ENCODE measurements at places on chromosomes 1 and 21.

- DNase-seq = no peak
These were observed 148.7 kb downstream of the ZNF326 start for GRCh38 chr1:90143591-90143990.

- no peak for DNase-seq
These were observed 14.8 kb upstream of the FAM163A start for GRCh38 chr1:179728271-179728670.

GRCh38 chr1:212007178-212007577 lies 28.2 kb downstream of the INTS7 start:
- DNase-seq = no peak

- no peak for DNase-seq
These were observed 62.3 kb downstream of the GFI1 start for GRCh38 chr1:92424381-92424780.

GRCh38 chr21:38842079-38842478 lies 36.4 kb downstream of the ETS2 start:
- DNase-seq = no peak

- no peak for DNase-seq
These were observed 5.4 kb upstream of the TDRD5 start for GRCh38 chr1:179586107-179586823.

DNA sequence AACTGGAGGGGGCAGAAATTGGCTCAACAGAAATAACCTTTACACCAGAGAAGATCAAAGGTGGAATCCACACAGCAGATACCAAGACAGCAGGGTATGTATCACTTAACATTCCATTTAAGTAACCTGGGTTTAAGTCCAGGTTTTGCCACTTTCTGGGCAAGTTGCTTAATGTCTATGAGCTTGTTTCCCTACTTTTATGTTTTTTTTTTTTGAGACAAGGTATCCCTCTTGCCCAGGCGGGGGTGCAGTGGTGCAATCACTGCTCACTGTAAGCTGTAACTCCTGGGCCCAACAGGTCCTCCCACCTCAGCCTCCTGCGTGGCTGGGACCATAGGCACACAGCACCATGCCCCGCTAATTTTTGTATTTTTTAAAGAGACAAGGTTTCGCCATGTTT lies 2.2 kb downstream of the RTCA start:
- DNase-seq = no peak

- no peak for DNase-seq
These were observed 106.8 kb downstream of the AK5 start for GRCh38 chr1:77388661-77389060.

DNA sequence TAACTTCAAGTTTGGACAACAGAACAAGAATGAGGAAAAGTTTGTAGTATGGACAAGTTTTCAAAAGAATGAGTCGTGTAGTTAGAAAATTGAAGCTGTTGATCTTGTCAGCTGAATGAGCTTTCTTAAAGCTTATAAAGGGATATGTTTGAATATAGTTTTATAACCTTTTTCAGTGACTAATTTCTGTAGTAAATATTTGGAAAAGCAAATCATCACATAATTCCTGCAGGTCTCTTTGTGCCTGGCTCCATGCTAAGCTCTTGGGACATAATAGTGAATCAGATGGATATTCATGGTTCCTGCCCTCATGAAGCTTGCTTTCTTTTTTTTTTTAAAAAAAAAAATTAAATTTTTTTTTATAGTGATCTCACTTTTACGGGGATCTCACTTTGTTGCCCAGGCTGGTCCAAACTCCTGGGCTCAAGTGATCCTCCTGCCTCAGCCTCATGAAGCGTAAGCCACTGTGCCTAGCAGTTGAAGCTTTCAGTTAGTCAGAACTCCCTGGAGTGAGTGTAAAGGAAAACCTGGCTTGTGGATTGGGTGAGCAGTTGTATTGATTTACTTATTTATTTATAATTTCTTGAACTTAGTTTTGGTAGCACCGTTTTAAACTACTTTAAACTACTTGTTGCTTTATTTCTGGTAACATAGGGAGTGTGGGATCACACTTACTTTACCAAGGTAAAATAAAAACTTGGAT lies 15.5 kb downstream of the DYRK1A start:
- DNase-seq = no peak

DNA sequence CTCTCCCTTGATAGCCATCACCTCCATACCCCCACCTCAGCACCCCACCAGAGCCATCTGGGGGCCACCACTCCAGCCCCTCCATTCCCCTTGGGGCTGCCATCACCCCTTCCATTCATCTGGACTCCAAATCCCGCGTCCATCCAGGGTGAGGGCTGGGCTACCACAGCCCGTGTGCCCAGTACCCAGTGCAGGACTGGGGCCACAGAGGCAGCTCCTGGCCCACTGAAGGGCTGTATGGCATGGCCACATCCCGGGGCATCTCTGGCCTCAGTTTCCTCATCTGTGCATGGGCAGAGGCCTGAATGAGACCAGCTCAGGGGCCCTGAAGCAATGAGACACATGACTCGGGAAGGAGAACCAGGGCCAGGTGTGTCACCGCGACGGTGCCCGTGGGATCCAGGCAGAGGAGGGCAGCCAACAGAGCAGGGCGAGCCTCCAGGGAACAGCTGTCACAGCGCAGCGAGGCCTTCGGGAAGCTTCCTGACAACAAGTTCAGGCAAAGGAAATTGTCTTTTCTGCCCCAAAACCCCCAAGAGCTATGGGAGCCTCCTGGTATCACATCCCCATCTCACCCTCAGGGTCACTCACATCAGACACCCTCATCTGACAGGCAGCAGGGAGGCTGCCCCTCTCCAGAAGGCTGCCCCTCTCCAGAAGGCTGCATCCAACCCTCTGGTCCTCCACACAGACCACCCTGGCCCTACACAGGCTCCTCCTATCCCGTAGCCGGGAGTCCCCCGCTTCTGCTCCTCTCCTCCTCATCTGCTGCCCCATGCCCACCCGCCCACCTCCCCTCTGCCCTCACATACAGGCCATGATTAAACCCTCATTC lies 76.3 kb downstream of the MEGF6 start:
- DNase-seq = no peak

GRCh38 chr1:42152119-42152518 lies 1.1 kb upstream of the GUCA2B start:
- no peak for DNase-seq

GRCh38 chr1:30672661-30673060 lies 50.7 kb downstream of the MATN1 start:
- DNase-seq = no peak

GRCh38 chr21:42262831-42263231 lies 43.9 kb downstream of the ABCG1 start:
- DNase-seq = no peak

- DNase-seq = no peak
These were observed 62.8 kb downstream of the XCL2 start for GRCh38 chr1:168480997-168481396.

DNA sequence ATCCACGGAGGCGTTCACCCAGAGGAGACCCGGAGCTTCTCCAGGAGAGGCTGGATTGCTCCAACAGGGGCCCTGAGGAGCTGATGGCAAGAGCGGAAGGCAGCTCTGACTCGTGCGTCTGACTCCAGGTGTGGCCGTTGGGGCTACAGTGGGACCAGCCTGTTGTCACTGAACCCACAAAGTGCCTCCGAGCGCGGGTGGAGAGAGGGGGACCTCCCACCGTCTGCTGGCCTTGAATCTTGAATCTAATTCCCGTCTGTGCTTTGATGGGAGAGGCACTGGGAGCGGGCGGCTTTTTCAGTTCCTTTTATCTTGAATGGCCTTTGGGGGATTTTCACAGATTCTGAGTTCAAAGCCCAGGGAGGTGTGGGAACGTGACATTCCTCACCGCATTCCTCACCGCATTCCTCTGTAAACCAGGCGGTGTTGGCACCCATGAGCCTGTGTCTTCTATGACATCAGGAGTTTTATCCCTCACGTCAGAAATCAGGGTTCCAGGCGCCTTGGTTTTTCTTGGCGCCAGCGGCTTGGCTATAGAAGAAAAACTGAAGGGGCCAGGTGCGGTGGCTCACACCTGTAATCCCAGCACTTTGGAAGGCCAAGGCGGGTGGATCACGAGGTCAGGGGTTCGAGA lies 39.2 kb upstream of the COL18A1 start:
- DNase-seq = no peak

DNA sequence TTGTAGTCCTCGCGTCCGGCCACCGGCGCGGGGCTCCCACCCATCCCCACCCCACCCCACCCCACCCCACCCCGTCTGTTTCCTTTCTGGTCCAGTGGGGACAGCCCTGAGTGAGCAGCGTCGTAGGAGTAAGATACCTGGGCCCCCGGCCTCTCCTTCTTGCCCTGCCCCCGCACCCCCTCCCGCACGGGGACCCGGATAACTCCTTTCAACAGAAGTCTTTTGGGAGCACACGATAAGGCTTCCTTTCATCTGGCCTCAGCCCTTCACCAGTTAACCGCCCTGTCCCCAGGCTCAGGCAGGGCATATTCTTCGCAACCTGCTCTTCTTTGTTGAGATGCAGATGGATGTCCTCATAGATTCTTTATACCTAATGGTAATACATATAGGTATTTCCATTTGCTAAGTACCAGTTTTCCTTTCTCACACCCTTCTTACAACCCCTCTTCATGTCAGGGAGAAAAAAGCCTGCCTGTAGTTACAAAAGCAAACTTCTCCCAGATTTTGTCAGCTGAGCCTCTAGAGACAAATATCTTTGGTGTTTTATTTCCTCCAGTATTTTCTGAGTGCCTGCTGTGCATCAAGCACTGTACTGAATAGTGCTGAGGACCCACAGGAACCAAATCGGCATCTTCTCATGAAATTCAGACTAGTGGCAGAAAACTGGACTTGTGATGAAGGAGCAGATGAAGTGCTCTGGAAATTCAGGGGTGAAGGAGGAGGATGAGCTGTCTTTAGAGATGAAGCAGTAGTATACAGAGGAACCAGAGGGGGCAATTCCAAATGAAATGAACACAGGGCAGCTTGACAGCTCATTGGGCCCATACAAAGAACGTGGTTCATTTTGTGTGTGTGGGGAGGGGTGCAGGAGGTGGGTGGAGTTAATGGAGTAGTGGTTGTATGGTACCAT lies 33.6 kb downstream of the SLC2A1 start:
- no peak for DNase-seq

- DNase-seq = no peak
These were observed 131.6 kb upstream of the ETV3 start for GRCh38 chr1:157269656-157270375.

DNA sequence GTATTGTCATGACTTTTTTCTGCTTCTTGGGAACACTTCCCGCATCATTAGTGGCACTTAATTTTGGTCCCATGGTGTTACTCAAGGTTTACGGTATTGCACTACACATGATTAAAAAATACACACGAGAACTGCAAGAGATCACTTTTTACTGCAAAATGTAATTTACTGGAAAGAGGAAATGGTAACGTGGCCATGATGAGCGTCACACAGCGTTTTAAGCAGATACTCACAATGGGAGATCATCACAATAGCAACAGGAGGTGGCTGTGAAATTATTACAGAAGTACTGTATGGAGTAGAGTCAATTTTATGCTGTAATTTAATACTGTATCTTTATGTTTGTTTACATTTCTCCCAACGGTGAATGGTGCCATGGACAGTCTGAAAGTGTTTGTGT lies 1510.3 kb downstream of the AMY1C start:
- no peak for DNase-seq

GRCh38 chr1:88595355-88596002 lies 88.6 kb upstream of the PKN2 start:
- DNase-seq = no peak

GRCh38 chr1:42313970-42314369 lies 21.1 kb downstream of the FOXJ3 start:
- DNase-seq = no peak

GRCh38 chr1:11806307-11806936 lies 431 bp downstream of the CLCN6 start:
- DNase-seq = no peak

GRCh38 chr1:154856049-154856448 lies 14.0 kb downstream of the KCNN3 start:
- DNase-seq = no peak

- DNase-seq = no peak
These were observed 25.0 kb upstream of the SYDE2 start for GRCh38 chr1:85225624-85226380.

DNA sequence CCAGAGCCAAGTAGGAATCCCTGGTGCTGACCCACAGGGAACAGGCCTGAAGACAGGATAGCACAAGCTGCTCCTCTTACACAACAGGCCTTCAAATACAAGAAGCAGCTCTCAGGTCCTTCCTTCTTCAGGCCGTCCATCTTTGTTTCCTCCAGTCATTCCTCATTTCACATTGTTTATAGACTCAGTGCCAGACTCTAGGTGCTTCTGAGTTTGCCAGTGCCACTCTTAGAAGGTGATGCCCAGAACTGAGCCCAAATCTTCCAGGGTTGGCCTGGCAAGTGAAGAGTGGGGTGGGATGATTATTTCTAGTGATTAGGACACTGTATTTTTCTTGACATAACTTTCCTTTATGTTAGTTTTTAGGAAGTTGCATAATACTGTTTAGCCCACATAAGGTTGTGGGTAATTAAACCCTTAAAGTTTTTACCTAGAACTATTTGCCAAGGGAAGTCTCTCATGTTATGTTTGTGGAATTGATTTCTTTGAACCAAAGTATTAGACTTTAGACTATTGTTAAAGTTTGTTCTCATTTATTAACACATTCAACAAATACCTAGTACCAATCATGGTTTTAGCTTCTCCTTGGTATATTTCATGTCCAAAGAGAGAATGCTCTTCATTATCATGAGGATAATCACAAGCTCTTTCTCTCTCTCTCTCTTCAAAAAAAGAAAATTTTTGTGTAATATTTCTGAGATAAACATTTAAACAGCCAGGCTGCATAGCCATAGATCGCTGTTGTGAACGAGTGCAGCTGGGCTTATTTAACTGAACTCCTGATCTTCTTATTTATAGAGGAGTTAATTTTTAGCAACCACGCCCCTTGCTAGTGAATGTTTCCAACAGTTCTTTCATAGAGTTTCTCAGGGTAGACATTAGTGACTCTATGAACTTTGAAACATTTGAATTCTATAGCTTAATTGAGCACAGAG lies 47.7 kb downstream of the PGM1 start:
- no peak for DNase-seq

- DNase-seq = no peak
These were observed 54.7 kb upstream of the ARHGEF16 start for GRCh38 chr1:3399732-3400131.

DNA sequence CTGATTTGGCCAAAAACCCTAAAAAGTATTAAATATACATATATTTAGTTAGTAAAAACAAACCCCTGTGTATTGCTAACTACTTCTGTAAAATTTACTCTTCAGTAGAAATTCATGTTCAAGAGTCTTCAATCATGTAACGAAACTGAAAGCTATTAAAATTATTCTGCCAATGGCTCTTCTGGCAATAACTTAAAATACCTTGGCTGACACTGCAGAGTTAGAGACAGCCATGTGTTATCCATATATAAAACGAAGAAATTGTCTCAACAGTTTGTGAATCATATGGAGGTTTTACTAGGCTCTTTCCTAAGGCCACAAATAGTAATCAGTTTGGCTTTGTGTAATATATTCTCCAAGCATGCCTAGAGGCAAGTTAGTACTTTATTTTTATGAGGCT lies 357.2 kb downstream of the COL11A1 start:
- no peak for DNase-seq

DNA sequence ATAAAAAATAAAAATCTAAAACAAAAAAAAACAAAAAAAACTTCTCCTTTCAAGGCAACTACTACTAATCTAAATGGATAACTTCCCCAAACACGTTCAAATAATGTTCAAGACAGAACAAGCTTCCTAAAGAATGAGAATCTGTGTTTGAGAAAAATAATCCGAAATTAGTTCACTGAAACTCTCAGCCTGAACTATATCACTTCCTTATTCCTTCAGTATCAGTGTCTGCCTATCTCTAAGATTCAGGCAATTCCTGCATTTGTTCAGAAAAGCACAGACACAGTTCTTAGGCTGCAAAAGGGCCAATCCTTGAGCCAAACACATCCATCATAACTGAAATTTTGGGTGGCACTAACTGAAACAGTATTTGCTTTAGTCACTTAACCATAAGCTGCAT lies 22.4 kb downstream of the DSTYK start:
- DNase-seq = no peak

Data from fibroblast of skin of left biceps (primary cell).